NCI-H774 (cell line): ENCODE measurements at places on chromosomes 12 and 14.

GRCh38 chr12:43370263-43370662 is 181.7 kb downstream of the ADAMTS20 start:
- no peak for DNase-seq

- no peak for DNase-seq
These were observed 1.1 kb downstream of the MIS18BP1 start for GRCh38 chr14:45251912-45252311.

DNA sequence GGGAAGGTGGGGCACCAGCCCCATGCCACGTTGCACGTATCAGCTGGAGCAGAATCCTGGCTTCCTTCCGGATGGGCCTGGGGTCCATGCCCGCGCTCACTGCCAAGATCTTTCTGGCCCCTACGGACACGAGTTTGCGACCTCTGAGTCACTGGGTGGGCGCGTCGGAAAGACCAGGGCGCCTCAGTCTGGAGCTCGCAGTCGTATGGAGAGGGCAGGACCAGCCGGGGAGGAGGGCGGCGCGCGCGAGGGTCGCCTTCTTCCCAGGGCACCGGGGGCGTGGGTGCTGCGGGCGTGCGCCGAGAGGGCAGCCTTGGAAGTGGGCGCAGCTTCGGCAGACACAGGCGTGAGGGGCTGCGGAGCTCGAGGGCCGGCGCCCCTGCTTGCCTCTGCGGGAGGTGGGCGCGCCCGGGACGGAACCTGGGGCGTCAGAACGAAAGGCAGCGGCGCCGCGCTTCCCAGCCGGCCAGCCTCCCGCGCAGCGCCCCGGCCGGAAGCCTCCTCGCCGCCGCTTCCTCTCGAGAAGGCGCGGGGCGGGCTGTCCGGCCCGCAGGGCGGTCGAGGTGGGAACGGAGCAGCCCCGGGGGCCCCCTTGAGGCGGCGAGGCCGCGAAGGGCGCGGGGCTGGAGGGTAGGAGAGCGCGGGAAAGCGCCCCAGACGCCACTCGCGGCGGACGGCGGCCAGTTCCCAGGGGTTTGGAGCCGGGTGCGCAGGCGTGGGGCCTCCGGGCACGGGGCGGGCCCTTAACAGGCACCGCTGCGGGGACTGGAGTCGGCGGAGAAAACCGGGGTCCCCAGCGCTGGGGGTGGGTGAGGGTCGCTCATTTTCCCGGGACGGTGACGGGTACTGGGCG is at the start of gene ARL6IP4:
Gene ARL6IP4 (plus strand): TSS at position 499 of the 853 bp plus-strand sequence. CDS start 459 bp downstream, outside the sequence.
- peak; percentile 61 for DNase-seq

- DNase-seq = no peak
These were observed 45.5 kb upstream of the PLEKHG6 start for GRCh38 chr12:6265038-6265405.

DNA sequence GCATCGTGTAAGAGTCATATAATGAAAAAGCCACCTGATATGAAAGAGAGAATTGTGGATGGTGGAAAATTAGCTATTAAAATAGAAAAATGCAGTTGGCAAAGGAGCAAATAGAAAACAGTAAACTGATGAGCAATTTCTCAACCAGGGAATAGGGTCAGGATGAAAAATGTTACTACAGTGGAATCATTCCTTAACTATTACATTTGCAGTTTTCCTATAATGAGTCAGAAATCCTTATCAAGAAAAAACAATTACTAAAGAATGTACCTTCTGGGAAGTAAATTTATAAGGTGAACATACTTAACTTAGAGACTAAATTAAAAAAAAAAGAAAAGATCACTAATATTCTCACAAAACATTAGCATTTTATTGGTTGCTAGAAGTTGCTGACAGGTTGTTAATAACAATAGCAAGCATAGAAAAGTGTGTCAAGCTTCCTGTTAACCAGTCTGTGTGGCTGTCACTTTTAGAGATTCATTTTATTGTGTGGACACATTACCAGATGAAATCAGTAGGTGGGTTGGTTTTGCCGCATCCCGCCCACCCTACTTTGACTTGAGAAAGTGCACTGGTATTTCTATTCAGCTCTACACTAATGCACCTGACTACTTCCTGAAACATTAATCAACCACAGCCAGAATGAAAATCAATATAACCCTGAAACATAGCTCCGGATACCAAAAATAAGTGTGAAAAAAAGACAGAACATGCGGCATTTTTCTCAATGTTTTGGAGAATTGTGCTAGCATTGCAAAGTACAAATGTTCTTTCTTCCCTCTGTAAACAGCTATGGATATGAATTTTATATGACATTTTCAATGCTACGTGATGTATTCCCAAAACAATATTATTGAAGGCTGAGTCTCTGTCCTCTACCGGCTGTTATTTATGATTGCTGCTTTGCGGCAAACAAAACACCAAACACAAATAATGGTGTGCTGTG is 576.7 kb downstream of the SLC16A7 start:
- no peak for DNase-seq

GRCh38 chr12:52708010-52708409 is 4.7 kb upstream of the KRT77 start:
- DNase-seq = no peak

DNA sequence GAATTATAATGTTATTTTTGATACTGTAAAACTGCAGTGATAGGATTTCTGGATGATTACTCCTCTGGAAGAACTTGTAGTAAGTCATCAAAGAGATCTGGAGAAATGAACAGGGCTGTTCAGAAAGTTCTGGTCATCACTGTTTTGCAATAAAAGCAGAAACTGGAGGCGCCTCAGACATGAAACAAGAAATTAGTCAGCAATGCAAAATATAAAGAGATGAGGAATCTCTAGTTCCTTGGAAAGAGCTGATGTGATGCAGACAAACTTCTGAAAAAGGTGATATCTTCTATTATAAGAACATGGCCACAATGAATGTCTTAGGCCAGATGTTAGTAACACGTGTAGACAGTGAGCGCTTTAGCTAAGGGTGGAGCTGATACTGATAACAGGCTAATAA is 9.5 kb downstream of the ACIN1 start:
- DNase-seq = no peak

GRCh38 chr12:22377731-22378496 is 43.4 kb upstream of the ST8SIA1 start:
- DNase-seq = no peak

DNA sequence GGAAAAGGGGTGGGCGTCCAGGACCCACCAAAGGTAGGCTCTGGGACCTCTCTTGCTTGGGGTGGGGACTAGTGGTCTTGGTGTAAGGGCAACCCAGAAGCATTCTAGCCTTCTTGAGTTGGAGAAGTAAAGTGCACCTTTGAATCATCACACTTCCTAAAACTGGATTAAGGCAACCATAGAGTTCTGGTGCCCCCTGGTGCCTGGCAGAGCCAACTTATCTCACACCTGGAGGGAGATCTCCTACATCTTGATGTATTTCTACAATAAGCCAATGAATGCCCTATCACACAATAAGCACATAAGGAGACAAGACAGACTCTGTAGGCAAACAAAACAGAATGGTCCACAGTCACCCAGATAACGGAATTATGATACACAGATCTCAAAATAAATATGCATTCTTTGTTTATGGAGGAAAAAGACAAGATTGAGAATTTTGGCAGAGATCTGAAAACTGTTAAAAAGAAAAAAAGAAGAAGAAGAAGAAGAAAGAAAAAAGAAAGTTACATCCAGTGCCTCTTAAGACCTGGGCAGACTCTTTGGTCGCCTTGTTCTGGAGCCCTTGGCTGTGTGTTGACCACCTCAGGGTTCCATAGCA is 95.9 kb upstream of the PPP2R5C start:
- no peak for DNase-seq

DNA sequence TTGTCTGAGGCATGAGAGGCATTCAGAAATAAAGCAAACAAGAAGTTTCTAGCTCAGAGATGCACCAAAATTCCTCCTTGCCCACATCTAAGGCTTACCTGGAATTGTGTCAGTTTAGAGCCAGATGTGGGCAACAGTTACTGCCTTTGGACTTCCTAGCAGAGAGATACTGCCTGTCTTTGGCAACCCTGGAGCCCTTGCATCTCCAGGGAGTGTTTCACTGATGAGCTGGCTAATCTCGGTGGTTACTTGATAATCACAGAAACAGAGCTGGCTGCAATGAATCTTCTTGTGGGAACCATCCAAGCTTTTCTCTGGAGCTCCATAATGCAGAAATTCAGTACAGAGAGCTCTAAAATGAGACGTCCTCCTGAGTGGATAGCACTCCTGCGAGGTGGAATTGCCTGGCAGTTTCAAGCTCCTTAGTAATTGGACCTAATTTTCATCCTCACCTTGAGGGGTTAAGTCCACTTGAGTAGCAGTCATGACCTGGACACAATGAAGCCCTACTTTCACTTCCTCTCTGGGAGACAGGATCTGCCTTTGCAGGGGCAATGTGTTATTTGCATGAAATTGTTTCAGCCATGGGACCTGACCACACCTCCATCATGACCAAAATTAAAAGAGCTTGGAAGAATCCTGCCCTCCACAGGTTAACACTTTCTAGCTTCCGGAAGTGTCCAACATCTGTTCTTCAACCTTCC is 108.8 kb upstream of the ARHGAP5 start:
- no peak for DNase-seq

- no peak for DNase-seq
These were observed 8.5 kb downstream of the CDCA4 start for GRCh38 chr14:105012171-105012985.

- DNase-seq = no peak
These were observed 5.4 kb upstream of the KRT81 start for GRCh38 chr12:52296572-52297215.

DNA sequence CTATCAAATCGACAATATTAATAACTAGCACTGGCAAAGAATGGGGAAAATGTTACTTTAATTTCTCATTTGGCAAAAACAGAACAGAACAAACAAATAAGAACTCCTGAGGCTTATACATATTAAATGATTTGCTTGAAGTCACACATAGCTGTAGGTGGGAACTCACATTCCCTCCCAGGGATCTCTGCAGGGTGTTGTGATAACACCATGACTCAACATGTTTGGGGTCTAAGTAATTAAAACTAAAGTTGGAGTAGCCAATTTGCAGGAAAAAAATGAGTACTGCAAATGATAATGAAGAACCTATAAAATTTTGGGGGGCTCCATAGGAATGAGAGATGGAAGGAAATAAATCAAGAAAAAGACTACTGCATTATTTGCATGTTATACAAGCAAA is 27.5 kb downstream of the UNC79 start:
- no peak for DNase-seq

- DNase-seq = no peak
These were observed 168.5 kb upstream of the RTL1 start for GRCh38 chr14:101072070-101072469.

DNA sequence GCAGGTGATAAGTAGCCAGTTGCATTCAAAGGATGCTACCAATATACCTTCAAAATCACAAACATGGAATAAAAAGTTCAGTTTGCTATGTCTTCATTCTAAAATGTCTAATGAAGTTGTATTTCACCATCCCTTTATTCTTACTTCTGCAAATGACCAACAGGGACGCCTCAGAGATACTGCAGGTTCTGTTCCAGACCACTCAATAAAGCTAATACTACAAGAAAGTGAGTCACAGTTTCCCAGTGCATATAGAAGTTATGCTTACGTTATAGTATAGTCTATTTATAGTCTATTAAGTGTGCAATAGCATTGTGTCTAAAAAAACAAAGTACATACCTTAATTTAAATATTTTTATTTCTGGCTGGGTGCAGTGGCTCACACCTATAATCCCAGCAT is 29.3 kb upstream of the EIF5 start:
- DNase-seq = no peak

DNA sequence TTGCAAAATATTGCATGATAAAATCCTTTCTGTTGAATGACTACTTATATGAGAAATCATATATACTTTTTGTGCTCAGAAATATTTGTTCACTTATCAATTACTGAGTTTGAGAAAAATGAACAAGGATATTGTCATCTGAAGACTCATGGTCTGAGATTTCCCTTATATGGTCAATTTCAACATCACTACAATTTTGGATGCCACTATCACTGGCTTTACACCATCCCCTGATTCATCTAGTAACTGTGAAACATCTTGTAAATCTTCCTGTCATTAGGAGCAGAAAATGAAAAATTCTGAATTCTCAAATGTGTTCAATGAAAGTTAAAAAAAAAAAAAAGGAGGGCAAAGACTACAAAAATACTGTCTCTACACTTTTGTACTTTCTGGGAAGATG is 21.8 kb upstream of the GXYLT1 start:
- DNase-seq = no peak

GRCh38 chr14:24662753-24663152 is 28.8 kb upstream of the GZMB start:
- no peak for DNase-seq

DNA sequence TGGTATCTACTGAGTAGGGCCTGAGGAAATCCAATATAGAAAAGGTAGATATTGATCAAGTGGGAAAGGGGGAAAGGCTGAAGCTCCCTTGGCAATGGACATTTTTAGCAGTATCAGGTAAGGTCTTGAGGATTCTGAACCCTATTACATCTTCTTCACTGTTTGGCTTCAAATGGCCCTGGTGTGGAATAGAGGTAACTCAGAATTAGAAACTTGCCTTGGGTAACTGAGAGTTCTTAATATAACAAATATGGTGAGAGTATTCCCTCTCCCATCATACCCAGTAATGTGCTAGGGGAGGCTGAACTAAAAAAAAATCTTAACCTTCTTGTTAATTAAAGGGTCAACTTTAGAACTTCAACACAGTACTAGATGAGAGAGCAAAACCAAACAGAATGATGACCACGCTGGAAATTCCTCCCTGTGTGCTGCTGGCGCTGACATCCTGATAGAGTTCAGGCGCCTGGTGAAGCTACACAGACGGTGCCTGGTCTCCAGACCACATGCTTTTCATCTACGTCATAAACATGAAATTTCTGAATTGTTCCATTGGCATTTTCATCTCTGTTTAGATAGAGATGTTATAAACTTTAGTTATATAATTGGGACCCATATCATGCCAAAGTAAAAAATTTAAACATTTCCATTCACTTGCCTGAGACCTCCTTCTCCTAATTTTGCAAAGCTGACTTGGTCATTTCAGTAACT is 128.3 kb downstream of the AKAP6 start:
- no peak for DNase-seq

GRCh38 chr12:65765436-65765813 is 58.9 kb upstream of the HMGA2 start:
- DNase-seq = no peak

GRCh38 chr12:111715279-111715678 is 29.4 kb downstream of the ACAD10 start:
- DNase-seq = peak; percentile 90

GRCh38 chr14:22475381-22475780 is 113.6 kb downstream of the DAD1 start:
- DNase-seq = no peak

GRCh38 chr12:39788239-39788638 is 168.6 kb upstream of the ABCD2 start:
- no peak for DNase-seq

DNA sequence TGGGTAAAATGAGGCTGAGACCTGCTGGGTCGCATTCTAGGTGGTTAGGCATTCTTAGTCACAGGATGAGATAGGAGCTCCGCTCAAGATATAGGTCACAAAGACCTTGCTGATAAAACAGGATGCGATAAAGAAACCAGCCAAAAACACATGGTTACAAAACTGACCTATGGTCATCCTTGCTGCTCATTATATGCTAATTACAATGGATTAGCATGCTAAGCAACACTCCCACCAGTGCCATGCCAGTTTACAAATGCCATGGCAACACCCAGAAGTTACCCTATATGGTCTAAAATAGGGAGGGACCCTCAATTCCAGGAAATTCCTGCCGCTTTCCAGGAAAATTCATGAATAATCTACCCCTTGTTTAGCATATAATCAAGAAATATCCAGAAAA is 132.4 kb downstream of the BRMS1L start:
- DNase-seq = no peak

GRCh38 chr12:26451763-26452162 is 256.4 kb downstream of the SSPN start:
- DNase-seq = no peak
